ENCODE measurements at places on chromosomes 7 and 10.

GRCh38 chr7:68697796-68698280, 900.4 kb upstream of the AUTS2 start:
- DNase-seq: no peak

DNA sequence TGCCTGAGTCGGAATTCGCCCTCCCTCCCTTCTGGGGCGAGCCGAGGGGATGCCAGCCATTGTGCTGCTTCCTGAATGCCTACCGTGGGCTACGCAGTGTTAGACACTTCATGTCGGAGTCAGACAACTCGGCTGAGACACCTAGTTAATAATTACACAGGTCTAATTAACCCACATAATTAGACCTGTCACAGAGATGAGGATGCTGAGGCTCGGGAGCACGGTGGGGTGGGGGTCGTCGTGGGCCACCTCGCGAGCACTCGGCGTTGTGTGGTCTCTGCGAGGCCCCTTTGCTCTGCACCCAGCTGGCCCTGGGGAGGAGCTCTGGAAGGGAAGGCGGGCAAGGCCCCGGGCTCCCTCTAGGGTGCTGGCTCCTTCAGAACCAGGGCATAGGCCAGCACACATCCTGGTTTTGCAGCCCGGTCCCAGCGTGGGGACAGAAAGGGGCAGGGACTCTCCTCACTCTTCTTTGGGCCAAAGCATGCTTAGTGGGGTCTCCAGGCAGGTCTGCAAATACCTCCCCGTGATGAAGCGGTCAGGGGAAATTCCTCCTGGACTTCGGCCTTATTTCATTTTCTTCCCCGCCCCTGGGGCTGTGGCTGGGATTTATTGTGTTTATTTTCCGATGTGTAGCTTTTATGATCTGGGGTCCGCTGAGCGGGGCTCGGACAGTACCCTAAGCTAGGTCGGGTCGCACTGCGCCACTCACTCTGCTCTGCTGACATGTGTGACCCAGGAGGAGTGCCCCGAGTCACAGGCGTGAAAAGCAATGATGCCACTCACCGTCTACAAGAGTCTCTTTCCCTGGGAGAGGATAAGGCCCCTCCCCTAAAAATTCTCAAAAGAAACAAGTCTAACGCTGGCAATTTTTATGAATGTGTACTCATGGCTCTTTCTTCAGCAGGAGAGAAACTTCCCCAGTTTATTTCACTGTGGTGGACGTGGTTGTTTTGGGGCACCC, 4.9 kb upstream of the FOXL3 start:
- no peak for DNase-seq

- DNase-seq: no peak
Observed at GRCh38 chr10:35758076-35758475, 116.0 kb upstream of the FZD8 start.

- DNase-seq: no peak
Observed at GRCh38 chr7:44973610-44974401, 5.0 kb downstream of the MYO1G start.

DNA sequence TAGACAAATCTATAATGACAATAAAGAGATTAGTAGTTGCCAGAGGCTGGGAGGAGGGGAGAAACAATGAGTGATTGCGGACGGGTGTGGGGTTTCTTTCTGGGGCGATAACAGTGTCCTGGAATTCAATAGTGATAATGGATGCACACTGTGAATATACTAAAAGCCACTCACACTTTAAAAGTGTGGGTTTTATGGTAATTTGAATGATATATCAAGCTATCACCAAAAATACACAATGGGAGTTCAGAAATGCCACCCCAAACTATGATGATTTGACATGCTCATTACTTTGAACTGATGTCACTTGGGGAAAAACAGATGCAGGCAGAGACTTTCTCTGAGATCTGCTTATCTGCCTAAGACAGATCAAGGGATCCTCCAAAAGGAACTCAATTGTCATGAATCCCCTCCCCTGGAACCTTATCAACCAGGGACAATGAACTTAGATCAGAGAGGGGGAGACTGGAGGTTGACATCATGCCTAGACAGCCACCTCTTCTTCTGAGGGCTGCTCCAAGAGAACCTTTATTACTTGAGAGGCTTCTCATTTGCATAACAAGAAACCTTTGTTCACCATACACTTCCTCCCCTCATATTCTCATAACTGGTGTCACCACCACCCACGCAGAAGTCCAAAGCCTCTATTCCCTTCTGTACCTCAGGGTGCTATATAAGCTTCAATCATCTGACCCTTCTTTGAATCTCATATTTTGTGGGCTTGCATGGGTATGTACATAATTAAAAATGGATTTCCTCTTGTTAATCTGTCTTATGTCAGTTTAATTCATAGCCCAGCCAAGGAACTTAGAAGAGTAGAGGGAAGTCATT, 14.8 kb upstream of the ZC3HAV1 start:
- DNase-seq: no peak

DNA sequence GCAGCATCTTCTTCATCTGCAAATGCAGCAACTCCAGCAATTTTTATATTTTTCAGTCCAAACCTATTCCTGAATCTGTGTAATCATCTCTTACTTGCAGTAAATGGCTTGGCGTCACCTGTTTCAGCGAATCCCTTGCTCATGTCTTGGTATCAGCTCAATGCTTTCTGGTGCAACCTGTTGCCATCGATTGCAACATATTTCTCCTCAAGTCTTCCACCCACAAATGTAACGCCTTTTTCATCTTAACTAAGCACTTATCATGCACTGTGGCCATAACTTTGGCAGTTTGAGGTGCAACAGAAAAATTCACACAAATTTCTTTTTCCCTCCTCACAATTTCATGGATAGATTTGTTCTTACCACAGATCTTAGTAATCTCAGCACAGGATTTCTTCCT, 168.3 kb downstream of the HERPUD2 start:
- no peak for DNase-seq

DNA sequence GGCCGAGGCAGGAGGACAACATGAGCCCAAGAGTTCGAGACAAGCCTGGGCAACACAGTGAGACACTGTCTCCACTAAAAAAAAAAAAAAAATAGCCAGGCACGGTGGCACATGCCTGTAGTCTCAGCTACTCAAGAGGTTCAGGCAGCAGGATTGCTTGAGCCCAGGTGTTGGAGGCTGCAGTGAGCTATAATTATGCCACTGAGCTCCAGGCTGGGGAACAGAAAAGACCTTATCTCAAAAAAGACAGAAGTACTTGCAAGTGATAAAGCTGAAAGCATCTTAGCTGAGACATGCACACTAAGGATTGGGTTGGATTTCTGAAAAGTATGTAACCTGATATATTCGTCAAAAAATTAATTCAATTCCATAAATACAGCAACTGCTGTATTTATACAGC, 68.4 kb downstream of the PPP1R3C start:
- DNase-seq: no peak

- DNase-seq: no peak
Observed at GRCh38 chr7:101159696-101160674, 5.4 kb downstream of the VGF start.

- DNase-seq: no peak
Observed at GRCh38 chr10:125985557-125986240, 89.3 kb downstream of the FANK1 start.

- DNase-seq: peak; percentile 82
Observed at GRCh38 chr10:104331208-104331838, 6.9 kb downstream of the ITPRIP start.

DNA sequence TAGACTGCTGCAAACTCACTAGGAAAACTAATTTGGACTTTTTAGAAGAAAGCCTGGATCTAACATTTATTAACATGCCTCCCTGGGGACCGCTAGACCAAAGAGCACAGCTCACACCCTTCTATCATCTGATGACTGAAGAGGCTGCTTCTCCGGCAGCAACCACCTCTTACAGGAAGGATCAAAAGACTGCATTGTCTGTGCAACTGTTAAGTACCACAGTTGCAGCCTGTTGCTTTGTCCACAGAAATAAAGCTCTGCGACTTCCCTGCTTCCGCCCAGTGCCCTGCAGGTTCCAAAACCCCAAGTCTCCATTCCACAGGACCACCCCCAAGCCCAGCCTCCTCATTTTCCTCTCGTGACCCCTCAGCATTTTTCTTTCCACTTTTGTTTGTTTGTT, 14.0 kb upstream of the PODXL start:
- no peak for DNase-seq

GRCh38 chr7:47663213-47663612, 81.3 kb upstream of the TNS3 start:
- DNase-seq: no peak

DNA sequence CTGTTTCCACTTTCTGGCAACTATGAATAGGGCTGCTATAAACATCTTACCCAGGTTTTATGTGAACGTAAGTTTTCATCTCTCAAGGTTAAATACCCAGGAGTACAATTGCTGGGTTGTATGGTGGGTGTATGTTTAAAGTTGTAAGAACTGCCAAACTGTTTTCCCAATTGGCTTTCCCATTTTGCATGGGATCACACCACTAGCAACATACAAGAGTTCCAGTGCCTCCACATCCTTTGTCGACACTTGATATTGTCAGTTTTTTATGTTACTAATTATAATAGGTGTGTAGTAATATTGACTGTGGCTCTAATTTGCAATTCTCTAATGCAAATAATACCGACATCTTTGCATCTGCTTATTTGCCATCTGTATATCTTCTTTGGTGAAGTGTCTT, 82.9 kb downstream of the SFMBT2 start:
- DNase-seq: no peak

- DNase-seq: no peak
Observed at GRCh38 chr7:134571746-134572461, 23.0 kb downstream of the AKR1B15 start.

- DNase-seq: no peak
Observed at GRCh38 chr10:72012796-72013195, 48.6 kb downstream of the CHST3 start.

- DNase-seq: no peak
Observed at GRCh38 chr10:70034232-70034631, 18.4 kb upstream of the MACROH2A2 start.

DNA sequence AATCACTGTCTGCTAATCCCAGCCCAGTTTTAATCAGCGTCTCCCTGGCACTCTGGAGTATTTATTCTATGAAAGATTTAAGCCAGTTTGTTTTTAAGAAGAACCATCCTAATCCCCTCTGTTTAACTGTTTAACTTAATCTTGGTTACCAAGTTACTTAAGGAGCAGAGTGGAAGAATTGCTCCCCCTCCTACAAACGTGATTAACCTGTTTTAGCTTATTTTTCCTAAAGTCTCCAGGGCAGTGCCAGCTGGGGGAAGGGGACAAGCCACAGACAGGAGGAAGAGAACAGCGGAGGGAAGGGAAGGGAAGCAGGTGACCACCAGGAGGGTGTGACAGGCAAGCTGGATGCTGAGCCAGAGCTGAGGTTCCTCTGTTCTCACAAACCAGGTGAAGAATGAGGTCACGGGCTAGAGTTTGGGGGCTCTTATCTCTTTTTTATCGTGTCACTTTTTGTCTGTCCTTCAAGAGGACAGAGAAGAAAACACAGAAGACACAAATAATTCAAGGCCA, 1.7 kb downstream of the SLC13A4 start:
- DNase-seq: no peak

DNA sequence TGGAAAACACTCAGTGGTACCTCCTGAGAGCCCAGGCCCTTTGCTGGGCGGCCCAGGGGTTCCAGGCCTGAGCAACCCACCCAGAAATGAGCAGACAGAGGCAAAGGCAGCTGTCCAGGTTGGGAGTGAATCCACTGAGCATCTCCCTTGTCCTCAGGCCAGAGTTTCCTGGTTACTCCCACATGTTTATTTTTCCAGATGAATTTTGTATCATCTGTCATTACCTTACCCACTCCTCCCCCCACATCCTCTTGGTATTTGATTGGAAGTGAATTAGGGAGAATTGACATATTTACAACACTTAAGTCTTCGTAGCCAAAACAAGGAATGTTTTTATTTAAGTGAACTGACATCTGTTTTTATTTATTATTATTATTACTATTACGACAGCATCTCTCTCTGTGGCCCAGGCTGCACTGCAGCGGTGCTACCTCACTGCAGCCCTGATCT, 13.2 kb upstream of the LMBR1 start:
- DNase-seq: no peak

GRCh38 chr10:97685395-97685958, 1.6 kb downstream of the AVPI1 start:
- DNase-seq: no peak

GRCh38 chr10:6269953-6270867, 67.5 kb downstream of the PFKFB3 start:
- no peak for DNase-seq

GRCh38 chr7:157951300-157952049, 614.7 kb downstream of the DNAJB6 start:
- no peak for DNase-seq

DNA sequence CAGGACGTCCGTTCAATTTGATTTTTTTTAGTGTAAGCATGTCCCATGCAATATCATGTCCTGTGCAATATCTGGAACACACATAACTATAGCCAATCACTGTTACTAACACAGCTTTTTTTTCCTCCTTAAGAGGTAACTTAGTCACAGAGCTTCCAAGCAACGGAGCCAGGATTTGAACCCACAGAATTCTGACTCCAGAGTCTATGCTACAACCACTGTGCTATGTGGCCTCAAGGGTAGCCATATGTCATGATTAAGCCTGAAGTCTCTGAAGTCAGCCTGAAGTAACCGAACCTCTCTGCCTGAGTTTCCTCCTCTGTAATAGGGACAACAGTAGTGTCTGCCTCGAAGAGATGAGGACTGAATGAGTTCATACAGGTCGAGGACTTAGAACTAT, 42.2 kb upstream of the TCF7L2 start:
- DNase-seq: no peak

- DNase-seq: no peak
Observed at GRCh38 chr7:106679153-106679931, 18.4 kb upstream of the CCDC71L start.

- DNase-seq: no peak
Observed at GRCh38 chr7:55488804-55489340, 83.4 kb downstream of the VOPP1 start.

GRCh38 chr7:11379641-11380040, 406.0 kb downstream of the PHF14 start:
- no peak for DNase-seq

- DNase-seq: no peak
Observed at GRCh38 chr10:86594535-86594934, 59.8 kb upstream of the OPN4 start.

DNA sequence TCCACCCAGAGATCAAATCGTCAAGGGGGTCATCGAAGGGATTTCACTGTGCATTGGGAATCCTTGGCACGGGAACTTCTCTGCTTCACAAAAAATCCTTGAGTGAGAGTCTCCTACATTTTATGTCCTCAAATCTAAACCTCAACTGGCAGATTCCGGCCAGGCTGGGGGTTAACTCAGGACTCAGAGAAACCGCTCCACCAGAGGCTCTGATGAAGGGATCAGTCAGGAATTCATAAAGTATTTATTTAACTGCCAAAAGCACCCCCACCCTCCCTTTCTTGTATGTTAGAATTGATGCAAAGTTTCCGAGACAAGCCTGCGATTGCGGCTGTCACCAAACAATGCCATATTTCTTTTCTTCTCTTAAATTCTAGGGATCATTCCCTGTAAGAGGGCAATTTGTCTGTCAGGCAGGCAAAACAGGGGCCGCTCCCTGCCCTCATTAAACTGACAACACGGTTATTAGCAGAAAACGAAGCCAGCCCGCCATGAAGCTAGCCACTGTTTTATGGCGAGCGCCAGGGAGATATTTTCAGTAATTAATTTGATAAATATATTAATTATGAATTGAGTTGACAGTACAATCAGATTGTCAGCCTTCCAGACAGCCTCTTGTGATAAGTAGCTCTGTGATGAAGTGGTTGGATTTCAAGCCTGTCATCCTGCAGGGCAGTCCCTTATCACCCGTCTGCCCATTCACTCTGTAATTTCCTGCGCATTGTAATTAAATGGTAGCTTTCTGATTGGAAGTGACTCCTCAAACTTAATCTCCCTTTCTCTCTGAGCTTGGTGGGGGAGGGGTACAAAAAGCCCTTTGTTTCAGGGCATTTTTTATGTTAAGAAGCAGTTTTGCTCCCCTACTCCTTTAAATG, 153.0 kb upstream of the GPR26 start:
- no peak for DNase-seq

- no peak for DNase-seq
Observed at GRCh38 chr10:12958546-12959110, 42.9 kb downstream of the CCDC3 start.
